Stimulated activated CD4-positive, alpha-beta T cell treated with anti-CD3 and anti-CD28 coated beads, Interleukin-15, amount 100 ng/mL, for 1 hour (primary cell): ENCODE measurements at places on chromosomes 3 and 15.

DNA sequence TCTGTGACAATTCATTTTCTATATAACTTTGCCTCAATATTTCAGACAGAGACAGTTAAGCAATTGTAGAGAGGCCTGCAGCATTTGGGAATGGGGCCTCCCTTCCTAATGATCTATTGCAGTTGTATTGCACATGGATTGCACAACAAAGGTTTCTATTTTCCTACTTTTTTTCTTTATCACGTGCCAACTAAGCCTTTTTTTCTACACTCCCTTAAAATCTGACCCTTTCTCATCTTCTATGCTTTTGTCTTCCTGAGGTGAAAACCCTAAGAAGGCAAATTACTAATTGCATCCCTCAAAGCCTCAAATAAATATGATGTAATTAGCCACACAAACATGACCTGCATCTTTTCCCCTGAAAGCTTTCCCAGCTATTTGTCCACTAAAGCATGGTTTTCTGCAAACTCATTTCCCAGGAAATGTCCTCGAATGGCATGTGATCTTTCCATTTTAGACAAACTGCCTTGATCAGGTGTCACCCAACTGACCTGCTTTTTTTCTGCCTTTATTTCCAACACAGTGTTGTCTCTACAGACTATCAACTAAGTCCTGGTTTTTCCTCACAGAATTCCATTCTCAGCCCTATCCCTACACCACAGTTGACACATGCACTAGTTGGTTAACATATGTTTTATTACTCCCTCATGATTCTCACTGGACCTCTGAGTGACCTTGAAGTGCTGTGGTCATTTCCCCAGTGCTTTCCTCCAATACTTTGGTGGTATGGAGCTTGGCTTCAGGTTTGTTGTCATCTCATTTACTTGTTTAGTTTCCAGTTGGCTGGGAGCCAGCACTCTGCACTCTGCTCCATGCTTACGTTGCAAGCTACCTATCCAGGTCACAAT is 31.9 kb upstream of the TSC22D2 start:
- no peak for DNase-seq

- no peak for DNase-seq
Measured at GRCh38 chr3:71581457-71582035, 2.0 kb downstream of the FOXP1 start.

DNA sequence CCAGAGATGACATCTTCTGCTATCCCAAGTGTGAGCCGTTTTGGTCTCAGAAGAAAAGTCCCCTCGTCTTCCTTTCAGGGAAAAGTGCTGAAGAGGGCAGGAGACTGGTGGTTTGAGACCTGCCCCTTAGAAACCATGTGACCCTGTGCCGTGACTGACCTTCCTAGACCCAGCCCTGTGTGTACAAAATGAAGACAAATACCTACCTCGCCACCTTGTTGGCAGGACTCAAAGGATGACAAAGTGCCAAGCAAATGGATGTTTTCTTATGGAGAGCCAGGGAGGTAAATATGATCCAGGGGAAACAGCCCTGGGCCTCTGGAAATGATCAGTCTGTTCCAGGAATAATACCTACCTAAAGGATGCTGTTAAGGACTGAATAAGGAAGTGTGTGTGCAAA is 41.3 kb downstream of the FAM174B start:
- no peak for DNase-seq

DNA sequence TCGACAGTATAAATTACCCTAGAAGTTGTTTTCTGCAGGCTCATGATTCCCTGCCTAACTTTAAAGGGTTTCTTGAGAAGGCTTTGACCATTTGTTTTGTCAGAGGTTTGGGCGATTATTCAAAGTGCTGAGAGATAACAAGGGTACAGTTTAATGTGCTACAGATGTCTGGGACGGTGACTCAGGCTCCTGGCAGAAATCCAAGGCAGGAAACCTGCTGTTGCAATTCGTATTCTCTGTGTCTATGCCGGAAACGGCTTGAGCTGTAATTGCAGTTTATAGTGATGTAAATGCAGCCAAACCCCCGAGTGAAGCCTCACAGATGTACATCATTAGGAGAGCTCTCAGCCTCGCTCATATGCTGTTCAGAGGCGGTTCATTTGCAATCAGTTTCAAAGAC is 65.6 kb downstream of the SYNPR start:
- DNase-seq = no peak

- DNase-seq = no peak
Measured at GRCh38 chr3:115470254-115470653, 153.1 kb upstream of the GAP43 start.

DNA sequence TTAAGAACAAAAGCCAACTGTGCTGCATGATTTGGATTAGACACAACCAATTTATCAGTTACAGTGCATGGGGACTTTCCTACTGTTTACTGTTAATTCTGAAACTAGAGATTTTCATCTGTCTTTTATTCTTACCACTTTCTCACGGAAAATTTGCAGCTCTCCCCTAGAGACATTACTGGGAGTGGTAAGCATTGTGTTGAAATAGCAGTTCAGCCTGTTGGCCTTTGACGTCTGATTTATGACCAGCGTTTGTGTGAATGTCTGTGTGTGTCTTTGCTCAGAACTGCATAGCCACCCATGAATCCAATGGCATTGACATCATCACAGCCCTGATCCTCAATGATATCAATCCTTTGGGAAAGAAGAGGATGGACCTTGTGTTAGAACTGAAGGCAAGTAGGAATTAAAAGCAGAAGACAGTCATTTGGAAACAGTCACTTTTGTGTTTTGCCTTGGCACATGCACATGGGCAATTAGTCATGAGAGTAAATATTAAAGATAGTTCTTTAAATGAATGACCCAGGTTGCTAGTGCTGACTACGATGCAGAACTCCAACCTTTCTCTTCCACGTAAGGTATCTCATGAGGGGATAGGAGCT is 202.2 kb upstream of the BHLHE40 start:
- DNase-seq = no peak

DNA sequence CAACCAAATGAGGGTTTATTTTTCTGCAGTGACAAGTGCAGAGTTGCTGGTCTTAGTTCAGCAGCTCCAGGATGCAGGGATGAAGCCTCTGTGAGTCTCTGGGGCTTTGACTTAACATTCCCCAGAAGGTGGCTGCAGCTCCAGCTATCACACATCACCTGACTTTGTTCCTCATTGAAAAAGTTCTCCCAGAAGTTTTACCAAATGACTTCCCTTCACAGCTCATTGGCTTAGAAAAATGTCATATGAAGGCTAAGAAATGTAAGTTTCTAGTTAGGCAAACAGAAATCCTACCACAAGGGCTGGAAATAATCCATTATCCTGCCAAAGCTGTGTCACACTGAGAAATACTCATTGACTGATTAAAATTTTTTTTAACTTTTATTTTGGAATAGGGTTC is 184.9 kb downstream of the MINAR1 start:
- no peak for DNase-seq

GRCh38 chr3:10242182-10243065 is 5.8 kb upstream of the TATDN2 start:
- peak; percentile 43 for DNase-seq
